ENCODE measurements at places on chromosomes 12 and 14.

GRCh38 chr14:63852817-63853731 lies at the start of gene SYNE2:
Gene SYNE2, plus strand, starts transcription at chr14:63853004. Its CDS starts 56,145 bp downstream, at chr14:63909149.
- peak; percentile 27 for DNase-seq

DNA sequence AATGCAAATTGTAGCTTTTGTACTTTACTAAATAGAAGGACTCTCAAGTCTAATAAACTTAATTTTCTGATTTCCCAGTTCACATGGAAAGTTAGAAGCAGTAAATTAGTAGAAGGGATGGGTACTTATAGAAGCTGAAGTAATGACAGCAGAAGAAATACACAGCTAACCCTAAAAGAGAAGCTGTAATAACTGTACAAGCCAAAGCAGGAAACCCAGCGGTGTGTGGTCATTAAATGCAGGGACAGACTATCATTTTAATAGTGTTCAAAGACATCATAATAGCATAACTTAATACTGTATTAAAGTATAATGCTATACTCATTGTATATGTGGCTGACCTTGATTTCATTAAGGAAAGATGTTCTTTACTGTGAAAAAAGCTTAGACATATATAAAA lies 74.9 kb downstream of the PCNX1 start:
- no peak for DNase-seq

DNA sequence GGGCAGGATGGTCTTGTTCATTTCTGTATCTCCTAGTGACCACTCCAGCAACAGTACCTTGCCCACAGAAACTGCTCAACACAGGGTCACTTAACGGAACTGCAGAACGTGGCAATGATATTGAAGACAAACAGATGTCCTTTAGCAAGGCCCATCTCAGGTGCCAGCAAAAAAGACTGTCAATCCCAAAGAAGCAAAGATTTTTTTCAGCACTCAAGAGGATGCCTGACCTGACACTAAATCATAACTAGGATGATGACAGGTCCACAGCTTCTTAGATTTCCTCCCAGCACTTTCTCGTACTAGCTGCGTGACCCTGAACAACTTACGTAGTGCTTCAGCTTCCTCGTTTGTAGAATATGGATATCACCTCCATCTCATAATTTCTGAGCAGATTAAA lies 39.4 kb downstream of the ATP2B1 start:
- no peak for DNase-seq

- no peak for DNase-seq
Observed at GRCh38 chr14:41868396-41868795, 261.7 kb downstream of the LRFN5 start.

DNA sequence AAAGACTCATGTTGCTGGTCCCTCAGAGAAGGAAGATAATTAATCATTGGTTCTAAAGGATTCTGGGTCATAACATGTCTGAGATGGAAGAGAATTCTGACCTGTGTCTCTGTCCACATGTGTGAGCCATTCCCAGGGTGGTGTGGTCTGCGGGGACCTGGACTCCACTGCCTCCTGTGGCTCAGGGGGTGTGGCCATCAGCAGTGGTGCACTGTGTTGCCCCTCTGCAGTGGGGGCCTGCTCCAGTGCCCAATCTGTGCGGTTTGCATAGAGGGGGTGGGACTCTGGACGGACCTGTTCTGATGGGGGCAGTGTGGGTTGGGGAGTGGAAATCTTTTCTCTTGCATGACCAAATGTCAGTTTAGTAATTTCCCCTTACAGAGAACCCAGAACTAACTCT lies 13.5 kb downstream of the KRT85 start:
- no peak for DNase-seq

DNA sequence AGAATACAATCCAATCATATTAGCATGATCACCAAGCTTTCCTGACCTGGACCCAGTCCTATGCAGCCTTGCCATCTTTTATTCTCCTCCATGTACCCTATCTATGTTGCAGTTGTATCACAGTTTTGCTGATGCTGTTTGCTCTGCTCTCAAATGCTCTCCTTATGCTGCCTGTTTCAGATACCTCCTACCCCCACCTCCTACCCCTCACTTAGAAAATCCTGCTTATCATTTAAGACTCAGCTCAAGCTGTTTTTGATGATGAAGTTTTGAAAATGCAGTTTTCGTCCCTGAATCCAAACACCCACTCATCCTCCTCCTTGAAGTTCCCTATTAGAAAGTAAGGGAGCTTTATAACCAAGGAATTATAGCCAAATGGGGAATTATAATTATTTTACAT lies 457.4 kb upstream of the ATP2B1 start:
- no peak for DNase-seq

All from anterior cingulate cortex (tissue), 58 donors.